ENCODE measurements at places on chromosomes 3 and 15.

DNA sequence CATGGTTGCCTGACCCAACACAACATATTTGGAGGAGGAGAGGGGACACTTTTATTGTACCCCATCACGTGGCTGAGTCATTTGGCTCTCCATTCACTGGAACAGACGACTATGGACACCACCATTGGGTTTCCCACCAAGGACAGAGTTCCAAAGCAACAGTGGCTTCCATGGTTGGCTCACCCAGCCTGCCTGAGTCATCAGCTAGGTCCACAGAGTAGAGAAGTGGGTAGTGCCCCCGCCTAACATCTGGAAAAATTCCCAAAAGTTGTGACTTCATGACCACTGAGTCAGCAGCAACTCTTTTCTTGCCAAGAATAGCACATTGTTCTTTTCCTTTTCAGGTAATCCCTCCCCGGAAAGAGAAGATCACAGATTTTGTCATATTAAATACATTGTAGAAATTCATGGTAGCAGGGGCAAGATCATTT lies 3.0 kb upstream of the PPP1R2 start:
- no peak for DNase-seq

DNA sequence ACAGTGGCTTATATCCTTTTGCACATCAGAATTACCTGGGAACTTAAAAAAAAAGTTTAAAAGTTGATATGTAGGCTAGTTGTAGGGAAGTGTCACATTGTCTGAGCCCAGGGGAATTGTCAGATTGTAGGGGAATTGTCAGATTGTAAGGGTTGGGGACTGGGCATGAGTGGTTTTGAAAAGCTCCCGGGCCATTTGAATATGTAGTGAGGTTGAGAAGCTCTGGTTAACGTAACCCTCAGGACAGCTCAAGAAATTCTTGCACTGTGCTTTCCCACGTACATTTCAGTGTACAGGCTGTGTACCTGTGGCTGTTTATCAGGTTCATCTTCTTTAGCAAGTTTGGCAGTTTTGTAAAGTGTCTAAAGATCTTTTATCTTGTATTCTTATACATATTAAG lies 107.0 kb downstream of the FNDC3B start:
- DNase-seq, result no peak

DNA sequence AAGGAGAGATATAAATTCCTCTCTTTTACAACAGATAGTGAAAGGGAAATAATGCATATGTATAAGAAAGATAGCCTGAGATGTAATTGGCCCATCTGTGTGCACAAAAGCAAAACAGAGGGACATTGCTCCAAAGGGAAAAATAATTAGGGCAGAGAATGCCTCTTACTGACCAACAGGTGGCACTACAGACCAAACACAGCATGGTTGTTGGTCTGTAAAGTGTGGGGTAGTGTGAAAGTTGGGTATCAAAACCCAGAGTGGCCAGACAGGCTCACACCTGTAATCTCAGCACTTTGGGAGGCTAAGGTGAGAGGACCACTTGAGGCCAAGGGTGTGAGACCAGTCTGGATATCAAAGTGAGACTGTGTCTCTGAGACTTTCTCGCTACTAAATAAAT lies 4.5 kb upstream of the TLNRD1 start:
- DNase-seq, result no peak

- DNase-seq, result no peak
These were observed 114.5 kb downstream of the FMN1 start for GRCh38 chr15:33080006-33080405.

GRCh38 chr15:84035399-84035766 lies 200.2 kb upstream of the GOLGA6L4 start:
- DNase-seq, result peak; percentile 15

DNA sequence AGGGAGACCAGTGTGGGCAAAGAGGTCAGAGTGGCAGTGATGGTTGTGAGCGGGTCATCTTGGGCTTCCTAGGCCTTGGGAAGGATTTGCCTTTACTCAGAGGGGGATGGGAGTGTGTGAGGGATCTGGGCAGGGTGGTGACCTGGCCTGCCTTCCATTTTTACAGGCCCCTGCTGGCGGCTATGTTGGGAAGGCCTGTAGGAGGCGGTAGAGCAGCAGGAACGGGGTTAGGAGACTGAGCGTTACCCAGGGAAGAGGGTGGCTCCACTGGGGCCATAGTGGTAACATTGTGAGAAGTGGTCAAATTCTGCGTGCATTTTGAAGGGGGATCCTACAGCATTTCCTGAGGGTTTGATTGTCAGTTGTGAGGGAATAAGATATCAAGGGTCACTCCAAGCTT lies 307.3 kb upstream of the CTDSPL start:
- no peak for DNase-seq

DNA sequence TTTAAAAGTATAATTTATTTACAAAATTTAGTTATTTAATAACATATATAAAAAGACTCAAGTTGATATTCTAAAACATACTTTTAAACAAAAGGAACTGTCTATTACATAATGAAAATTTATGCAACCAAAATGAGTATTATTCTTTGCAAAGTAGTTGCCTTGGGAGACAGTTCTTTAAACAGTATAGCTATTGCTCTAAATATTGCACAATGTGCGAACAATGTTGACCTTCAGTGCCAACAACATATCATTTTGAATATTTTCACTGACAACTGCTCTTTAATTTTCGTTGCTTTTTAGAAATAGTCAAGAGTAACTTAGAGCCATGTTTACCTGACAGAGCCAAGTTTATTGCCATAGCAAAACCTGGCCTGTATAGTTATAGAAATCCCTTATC lies 124.9 kb downstream of the ZBTB20 start:
- DNase-seq, result no peak

DNA sequence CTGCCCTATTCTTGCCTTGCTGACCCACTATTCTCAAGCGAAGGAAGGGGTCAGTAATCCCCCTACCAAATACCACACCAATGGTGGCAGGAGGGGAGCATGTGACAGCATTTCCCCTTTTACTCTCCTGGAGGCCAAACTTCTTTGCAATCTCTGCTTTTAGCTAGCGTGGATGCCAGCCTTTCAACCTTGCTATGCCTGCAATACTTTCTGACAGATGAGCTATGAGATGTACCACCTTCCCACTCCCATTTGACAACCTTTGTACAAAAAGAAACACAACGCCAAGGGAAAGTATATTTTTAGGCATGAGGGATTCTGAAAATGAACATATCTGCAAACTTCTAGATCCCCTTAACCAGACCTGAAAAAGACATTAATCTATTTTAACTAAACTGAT lies 302.1 kb downstream of the FHIT start:
- no peak for DNase-seq

- no peak for DNase-seq
These were observed 25.5 kb upstream of the THSD4 start for GRCh38 chr15:71089801-71090200.

GRCh38 chr15:66573719-66574595 lies 8.2 kb upstream of the LCTL start:
- no peak for DNase-seq

DNA sequence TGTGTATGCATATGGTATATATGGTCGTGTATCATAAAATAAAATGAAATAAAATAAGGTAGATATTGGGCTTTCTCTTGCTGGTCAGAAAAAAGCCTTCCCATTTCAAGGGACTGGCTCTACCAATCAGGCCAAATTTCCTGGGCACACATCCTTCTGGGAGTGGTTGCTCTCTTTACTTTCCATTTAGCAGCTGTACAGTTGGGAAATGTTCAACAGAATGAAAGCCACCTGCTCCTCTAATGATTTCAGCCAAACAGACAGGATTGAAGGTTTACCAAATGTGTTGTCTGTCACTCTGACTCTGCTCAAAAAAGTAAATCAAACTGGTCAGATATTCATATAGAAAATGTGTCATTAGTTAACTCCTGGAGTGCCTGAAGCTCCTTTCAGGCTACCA lies 380.4 kb downstream of the ROBO2 start:
- DNase-seq, result no peak

DNA sequence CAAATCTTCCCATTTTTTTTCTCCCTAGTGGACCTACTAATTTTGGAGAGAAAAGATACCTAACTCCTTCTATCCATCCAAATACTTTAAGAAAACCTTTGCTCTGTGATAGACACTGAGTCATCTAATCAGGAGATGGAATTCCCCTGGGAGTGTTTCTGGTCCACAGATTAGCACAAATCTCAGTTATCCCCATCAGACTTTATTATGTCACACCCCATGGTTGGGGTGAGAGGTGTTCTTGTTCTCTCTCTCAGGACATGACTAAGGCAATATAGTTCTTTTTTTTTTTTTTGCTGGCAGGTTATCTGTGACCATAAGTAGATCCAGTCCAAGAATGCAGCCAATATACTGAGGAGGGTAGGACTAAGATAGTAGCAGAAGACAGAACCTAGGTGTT lies 15.8 kb downstream of the SLC9A9 start:
- no peak for DNase-seq

- DNase-seq, result no peak
These were observed 296.2 kb downstream of the FHIT start for GRCh38 chr3:60955034-60955433.

GRCh38 chr3:38740537-38740936 lies 75.5 kb downstream of the SCN10A start:
- DNase-seq, result no peak

GRCh38 chr3:3069723-3070122 lies 40.5 kb downstream of the IL5RA start:
- no peak for DNase-seq

GRCh38 chr3:115099134-115099985 lies 47.7 kb downstream of the ZBTB20 start:
- DNase-seq, result no peak

DNA sequence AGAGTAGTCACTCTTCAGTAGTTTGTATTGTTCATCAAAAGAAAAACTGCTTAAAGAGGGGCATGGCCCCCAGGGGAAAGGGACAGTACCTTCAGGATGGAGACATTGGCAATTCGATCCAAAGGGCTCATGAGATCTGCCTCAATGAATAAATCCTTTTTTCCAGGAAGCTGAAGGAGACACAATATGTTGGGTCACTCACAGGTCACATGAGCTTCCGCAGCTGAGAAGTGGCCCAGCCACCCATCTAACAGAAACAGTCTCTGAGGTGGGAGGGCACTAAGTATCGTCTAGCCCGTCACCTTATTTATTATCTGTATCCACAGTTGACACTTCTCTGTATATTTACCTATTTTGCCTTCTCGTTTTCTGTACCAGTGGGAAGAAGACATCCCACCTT lies 4.7 kb downstream of the VPS33B start:
- no peak for DNase-seq

DNA sequence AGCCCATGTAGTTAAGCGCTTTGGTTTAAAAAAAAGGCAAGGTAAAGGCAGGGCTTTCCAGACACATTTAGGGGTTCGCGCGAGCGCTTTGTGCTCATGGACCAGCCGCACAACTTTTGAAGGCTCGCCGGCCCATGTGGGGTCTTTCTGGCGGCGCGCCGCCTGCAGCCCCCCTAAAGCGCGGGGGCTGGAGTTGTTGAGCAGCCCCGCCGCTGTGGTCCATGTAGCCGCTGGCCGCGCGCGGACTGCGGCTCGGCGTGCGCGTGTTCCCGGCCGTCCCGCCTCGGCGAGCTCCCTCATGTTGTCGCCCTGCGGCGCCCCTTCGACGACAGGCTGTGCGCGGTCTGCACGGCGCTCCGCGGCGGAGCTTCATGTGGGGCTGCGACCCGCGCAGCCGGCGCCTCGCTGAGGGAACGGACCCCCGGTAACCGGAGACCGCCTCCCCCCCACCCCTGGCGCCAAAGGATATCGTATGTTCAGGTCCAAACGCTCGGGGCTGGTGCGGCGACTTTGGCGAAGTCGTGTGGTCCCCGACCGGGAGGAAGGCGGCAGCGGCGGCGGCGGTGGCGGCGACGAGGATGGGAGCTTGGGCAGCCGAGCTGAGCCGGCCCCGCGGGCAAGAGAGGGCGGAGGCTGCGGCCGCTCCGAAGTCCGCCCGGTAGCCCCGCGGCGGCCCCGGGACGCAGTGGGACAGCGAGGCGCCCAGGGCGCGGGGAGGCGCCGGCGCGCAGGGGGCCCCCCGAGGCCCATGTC lies 927 bp downstream of the SMAD6 start:
- no peak for DNase-seq

DNA sequence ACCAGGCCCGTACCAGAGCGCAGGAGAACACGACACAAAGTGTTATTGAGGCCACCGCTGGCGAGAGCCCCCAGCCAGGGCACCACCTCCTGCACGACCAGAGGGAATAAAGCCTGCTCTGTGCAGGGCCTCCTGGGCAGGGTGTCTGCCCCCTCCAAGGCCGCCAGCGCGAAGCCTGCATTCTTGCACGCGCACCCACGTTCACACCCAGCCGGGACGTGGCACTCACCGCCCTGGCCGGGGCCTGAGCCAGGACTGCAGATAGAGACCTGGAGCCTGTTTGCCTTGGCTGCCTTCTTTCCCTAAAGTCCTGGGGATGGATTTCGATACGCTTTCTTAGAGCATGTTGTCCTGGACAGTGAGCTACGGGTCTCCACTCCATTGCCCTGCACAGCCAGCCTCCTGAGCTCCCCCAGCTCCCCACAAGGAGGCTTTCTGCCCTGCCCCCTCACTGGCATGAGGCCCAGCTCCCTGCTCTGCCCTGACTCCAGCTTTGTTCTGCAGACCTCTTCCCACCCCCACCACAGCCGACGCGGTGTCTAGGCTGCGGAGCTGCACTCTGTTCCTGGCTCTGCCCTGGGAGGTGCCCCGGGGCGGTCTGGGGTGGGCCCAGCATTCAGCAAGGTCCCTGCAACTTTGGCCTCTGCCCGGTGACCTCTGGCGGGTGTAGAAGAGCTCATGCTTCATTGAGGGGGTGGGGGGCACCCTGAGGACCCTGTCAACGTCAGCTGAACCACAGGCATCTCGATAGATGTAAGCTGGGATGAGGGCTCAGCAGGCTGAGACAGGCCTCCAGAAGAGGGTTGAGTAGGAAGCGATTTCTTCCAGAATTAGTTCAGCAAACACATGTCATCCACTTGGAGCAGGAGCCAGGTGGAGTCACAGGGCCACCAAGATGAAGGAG lies 145.0 kb downstream of the LRRK1 start:
- no peak for DNase-seq

GRCh38 chr3:128504533-128504915 lies 11.5 kb upstream of the GATA2 start:
- DNase-seq, result no peak

- DNase-seq, result no peak
These were observed 1347.2 kb downstream of the ROBO1 start for GRCh38 chr3:78420611-78421010.

DNA sequence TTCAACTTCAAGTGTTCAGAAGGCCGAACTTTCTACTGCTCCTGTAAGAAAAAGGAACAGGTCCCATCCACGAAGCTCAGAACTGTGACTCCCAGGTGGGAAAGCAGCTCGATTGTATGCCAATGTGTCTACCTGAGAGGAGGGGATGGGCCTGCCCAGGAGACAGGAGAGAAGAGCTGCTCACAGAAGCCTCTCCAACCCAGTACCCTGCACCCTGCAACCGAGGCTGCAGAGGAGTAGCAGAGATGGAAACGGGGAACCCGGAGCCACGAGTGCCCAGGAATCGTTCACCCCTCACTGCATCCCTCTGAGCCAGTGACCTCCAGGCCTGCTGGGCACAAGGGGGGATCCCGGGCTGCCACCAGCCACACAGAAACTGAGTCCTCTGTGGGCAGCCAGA lies 86.5 kb upstream of the PRR23E start:
- DNase-seq, result no peak

DNA sequence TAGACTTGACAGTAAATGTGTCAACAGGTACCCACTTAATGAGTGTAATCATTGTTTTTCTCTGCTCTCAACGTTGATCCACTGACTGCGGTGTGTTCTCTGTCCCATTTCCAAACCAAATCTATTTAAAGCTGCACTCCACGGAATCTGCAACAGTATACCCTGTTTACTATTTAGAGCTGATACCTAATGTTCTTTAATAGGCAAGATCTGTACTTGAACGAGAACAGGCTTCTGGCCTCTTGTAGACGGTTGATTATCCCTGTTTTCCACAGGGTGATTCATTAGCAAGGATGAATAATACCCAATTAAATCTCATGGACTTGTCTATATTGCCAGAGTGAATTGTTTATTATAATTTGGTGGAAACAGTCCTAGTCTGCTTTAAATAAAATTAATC lies 189.9 kb downstream of the LPP start:
- DNase-seq, result no peak

All from right renal cortex interstitium (tissue), 3 donors.